Stimulated activated CD8-positive, alpha-beta memory T cell treated with anti-CD3 and anti-CD28 coated beads, Interleukin-4, amount 100 ng/mL, for 1 hour (primary cell): ENCODE measurements at places on chromosomes 11 and 22.

DNA sequence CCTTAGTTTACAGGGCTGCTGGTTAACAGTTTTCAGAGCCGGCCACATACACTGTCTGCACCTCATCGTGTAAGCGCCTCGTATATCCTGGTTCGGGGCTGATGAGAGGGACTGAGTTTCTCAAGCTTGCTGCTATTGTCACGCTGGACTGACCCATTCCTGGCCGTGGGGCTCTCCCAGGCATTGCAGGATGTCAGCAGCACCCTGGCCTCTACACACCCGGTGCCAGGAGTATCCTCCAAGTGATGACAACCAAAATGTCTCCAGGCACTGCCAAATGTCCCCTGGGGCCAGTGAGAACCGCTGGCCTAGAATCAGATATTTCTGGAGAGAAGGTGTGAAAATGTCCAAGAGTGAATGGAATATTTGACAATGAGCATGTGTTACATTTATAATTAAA is 82.8 kb downstream of the ST3GAL4 start:
- DNase-seq: no peak

DNA sequence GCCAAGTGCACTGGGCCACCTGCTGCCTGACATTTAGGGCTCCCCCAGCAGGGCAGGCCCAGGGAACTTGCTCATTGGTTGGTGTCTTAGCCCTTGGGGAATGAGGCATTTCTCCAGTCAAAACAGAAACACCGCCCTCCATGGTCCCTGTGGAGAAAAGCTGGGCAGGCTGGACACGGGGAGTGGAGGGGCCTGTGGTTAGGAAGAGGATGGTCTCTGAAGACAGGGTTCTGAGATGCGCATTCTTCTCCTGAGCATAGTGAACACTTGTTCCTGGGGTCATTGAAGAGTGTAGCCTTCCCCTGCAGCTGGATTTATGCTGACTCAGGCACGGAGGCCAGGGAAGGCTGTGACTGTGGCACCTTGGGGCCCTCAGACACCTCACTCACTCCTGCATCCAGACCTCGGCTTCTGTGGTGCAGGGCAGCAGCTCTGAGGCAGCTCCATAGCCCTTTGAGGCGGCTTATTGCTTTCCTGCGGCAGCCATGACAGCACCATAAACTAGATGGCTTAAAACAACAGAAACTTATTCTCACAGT is 8.2 kb downstream of the TSPAN18 start:
- DNase-seq: no peak

- DNase-seq: no peak
These were observed 25.9 kb downstream of the APOBEC3H start for GRCh38 chr22:39122772-39123470.

- DNase-seq: no peak
These were observed 17.7 kb downstream of the BSX start for GRCh38 chr11:122963961-122964360.

GRCh38 chr11:90274362-90274761 is 51.5 kb upstream of the CHORDC1 start:
- DNase-seq: no peak

DNA sequence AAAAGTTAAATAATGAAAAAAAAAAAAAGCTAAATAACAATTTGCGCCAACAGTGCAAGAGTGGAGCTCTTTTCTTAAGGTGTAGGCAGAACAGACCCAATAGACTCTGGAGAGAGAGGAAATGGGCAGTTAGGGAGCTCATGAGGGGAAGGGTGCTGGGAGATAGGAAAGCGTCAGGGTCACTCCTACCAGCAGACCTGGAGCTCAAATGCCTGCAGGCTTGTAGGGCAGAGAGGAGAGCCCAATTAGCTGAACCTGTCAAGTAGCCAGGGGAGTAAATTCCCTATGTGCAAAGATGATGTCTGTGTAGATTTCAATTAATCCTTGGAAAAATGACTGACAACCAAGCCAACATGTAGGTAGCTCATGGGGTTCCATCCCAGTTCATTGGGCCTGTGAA is 73.0 kb downstream of the RAB30 start:
- DNase-seq: no peak

DNA sequence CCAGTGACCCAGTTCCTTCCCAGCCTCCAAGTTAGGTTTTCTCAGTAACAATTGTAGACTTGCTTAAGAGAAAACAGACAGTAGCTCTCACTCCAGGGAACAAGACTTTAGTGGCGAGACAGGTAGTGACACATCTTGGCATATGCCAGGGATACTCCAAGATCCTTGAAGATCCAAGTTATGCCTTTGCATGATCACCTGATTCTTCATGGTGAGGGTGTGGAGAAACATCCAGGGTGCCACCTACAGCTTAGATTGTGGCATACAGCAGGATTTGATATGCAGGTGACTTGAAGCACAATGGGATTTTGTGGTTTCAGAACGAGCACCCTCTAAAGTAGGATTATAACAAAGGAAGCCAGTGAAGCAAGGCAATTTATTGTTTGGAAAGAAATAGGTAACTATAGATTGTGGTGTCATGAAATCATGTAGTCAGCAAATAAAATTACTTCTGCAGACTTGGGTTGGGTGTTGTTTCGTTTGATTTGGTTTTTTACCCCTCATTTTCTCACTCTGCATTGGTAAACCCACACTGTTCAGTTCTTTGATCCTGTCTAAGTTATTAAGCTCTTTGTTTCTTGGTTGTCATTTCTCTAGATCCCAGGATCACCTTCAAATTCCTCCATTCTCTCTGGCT is 9.2 kb downstream of the POU2AF3 start:
- no peak for DNase-seq

- no peak for DNase-seq
These were observed 850.0 kb downstream of the TBC1D22A start for GRCh38 chr22:47612311-47612910.

GRCh38 chr11:123406441-123407129 is 23.5 kb upstream of the GRAMD1B start:
- DNase-seq: no peak

- no peak for DNase-seq
These were observed 15.7 kb upstream of the PARVA start for GRCh38 chr11:12361682-12362081.

GRCh38 chr11:2737226-2737590 is 37.4 kb upstream of the KCNQ1OT1 start:
- no peak for DNase-seq

- DNase-seq: no peak
These were observed 348.2 kb downstream of the CADM1 start for GRCh38 chr11:115155978-115156377.
